ENCODE measurements at places on chromosomes 12 and 14.

DNA sequence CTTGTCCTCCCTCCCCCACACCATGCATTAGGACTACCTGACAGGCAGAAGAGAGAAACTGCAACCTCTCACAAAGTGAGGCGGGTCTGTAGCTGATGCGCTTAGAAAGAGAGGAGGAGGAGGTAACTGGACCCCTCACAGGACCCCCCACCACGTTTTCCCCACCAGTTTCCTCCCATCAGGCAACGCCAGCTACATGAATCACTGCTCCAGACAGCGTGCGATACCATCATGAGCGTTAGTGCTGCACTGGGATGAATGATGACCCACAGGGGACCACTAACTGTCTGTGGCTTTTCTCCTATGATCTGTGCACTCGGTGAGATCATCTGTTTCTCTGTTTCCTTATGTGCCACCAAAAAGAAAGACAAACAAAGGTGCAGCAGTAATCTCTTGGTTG, 77.7 kb downstream of the KCNK10 start:
- DNase-seq: no peak

GRCh38 chr12:77537663-77538062, 293.0 kb upstream of the NAV3 start:
- DNase-seq: no peak

DNA sequence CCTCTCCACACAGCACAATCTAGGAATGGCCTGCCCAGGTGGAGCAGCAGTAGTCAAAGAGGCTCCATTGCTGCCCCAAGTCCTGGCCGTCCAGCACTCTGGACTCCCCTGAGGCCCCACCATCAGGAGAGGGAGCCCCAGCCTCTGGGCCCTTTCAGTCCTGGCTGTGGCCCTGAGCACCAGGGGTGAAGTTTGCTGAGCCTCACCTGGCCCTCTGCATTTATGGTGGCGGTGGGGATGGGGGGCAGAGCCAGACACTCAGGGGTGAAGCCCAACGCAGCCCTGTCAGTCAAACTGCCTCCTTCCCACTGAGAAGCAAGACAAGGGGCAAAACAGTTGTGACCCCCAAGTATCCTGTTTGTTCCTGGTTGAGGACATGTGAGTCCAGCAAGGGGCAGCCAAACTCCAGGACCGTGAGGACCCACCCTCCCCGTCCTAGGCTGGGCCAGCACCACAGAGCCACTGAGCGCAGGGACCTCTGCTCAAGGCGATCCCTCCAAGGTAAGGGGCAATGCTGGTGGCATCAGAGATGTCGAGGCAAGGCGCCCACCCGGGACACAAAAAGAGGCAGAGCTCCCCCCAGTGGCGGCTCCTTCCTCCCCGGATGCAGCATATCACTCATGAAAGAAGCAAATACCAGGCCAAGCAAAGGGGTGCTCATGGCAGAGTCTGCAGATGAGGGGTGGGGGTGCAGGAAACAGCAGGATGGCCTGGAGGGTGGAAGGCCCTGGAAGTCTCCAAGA, 4.8 kb upstream of the AMN start:
- no peak for DNase-seq

DNA sequence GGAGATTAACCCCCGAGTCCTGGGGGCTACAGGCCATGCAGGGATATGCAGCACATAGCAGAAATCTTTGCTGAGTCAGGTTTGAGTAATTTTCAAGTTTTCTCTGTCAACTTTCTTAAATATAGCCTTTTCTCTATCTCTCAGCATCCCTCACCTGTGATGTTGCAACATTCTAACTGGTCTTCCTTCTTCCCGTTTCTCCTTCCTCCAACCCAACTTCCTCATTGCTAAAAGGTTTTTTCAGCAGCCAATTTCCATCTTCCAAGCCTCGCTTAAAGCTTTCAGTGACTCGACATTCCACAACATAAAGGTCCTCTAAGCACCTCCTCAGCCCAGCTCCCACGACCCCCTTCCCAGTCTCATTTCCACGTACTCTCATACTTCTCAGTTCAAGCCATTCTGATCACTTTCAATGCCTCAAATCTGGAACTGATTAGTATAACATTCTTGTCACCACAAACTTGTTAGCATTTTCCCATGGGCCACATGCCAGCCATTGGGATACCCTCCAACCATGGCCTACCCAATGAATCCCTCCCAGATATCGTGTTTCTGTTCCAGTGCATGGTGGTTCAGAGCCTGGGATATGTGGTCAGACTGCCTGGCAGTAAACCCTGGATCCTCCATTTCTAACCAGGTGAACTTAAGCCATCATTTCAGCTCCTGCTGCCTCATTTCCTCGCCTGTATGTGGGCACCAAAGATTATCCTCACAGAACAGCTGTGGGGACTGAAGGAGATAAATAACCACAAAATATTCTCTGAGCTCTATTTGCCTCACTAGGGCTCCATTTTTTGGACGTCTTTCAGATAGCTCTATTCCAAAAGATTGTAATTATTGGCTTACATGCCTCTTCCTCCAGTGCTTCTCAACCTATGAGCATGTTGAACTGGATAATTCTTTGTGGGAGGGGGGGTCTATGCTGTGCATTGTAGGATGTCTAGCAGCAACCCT, 65.8 kb downstream of the KCNK10 start:
- DNase-seq: no peak

GRCh38 chr14:101290611-101291010, 270.7 kb upstream of the DIO3 start:
- no peak for DNase-seq

GRCh38 chr12:19026614-19027488, 102.7 kb upstream of the PLEKHA5 start:
- no peak for DNase-seq

GRCh38 chr14:77853919-77854318, 54.0 kb downstream of the ADCK1 start:
- DNase-seq: no peak

GRCh38 chr14:104979758-104980610, 1.8 kb upstream of the AHNAK2 start:
- no peak for DNase-seq

DNA sequence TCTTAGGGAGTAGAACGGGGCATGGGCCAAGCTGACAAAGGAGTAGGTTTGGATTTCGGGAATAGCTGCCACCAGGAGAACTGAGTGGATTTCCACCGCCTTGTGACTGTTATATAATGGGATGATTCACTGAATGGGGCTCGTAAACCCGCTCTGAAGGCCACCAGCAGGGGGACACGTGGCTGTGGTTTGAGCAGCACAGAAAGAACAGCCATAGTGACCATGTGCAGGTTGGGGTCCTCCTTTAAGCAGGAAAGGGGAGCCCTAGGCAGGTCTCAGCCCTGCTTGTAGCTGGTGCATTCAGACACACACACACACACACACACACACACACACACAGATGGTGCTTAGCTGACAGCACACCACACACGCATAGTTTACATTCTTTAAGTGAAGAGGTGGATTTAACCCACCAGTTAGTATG, 8.6 kb upstream of the ASB2 start:
- DNase-seq: no peak

- no peak for DNase-seq
Measured at GRCh38 chr14:51862860-51863259, 2.4 kb downstream of the GNG2 start.

GRCh38 chr14:49114161-49114893, 471.9 kb downstream of the RPS29 start:
- no peak for DNase-seq

DNA sequence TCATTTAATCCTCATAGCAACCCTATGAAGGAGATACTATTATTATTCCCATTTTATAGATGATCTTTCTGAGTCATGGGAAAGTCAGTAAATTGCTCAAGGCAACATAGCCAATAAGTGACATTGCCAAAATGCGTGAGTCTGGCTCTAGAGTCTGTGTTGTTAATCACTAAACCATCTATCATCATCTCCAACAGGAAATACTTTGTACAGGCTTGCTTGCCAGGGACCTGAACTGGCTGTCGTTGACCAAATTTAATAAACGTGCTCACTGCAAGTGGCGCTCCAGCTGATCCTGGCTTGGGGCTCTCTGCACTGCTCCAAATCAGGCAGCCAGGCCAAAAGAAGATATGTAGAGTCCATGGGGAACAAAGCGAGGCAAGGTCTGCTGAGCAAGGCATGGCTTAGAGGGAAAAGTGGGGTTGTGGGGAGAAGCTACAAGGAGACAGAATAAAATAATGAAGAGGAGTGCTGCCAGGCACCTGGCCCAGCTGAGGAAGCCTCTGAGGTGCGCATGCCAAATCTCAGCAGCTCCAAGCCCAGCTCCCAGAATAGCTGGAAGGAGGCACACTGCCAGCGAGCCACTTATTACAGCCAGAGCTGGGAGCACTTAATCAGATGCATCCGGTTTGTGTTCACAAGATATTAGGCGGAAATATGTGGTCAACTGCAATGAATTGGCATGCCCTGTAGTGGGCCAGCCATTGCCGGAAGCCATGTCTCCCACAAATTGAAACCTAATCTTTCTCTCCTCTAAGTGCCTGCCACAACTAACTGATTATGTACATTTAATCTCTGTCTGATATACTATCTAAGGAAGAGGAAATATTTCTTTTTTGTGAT, 43.3 kb upstream of the PTPRO start:
- peak; percentile 30 for DNase-seq

DNA sequence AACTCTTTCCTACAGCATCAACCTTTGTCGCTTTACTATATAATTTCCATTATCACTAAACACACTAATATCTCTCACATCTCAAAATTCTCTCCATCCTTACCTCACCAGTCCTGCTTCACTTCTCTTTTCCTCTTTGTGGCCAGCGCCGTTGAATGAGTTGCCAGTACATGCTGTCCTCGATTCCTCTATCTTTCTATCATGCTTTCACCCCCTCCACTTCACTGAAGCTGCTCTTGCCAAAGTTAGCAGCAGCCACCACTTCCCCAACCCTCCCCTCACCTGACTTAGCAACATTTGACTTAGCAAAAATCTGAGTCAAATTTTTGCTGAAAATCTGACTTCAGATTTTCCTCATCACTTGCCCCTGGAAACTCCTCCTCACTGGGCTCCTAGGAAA, 210.4 kb downstream of the ANO6 start:
- no peak for DNase-seq

DNA sequence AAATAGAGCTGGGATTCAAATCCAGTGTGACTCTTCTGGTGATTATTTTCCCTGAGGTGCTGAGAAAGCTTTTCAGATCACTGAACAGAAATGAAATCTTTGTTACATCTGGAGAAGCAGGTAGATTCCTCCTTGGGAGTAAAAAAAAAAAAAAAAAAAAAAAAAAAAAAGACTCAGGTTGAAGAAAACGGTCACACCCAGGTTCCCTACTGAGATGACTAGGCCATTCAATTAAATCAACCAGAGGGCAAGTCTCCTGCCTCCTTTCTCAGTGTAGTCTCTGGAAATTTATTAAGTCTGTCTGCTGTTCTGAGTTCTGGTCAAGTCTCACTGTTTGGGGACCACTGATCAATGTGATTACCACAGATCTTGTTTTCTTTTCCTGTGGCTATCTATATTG, 24.0 kb downstream of the ARG2 start:
- no peak for DNase-seq

GRCh38 chr12:57006809-57007475, 596 bp upstream of the ZBTB39 start:
- DNase-seq: no peak

GRCh38 chr14:81589381-81590065, 55.9 kb upstream of the SEL1L start:
- no peak for DNase-seq

- DNase-seq: no peak
Measured at GRCh38 chr14:102292441-102292840, 12.5 kb downstream of the MOK start.

DNA sequence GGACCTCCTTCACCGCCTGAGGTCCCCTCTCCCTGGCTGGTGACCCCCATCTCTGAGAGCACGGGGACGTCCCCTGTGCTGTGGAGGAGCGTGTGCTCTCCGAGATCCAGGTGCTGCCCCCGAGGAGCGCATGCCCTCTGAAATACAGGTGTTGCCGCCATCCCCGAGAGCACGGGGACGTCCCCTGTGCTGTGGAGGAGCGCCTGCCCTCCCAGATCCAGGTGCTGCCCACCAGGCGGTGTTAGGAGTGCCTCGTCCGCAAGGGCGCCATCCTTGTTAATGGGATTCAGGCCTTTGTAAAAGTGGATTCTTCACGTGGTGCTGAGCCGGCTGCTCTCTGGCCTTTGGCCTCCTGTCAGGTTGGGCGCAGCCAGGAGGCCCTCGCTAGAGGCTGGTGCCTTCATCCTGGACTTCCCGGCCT, 10.1 kb downstream of the NOC4L start:
- no peak for DNase-seq

DNA sequence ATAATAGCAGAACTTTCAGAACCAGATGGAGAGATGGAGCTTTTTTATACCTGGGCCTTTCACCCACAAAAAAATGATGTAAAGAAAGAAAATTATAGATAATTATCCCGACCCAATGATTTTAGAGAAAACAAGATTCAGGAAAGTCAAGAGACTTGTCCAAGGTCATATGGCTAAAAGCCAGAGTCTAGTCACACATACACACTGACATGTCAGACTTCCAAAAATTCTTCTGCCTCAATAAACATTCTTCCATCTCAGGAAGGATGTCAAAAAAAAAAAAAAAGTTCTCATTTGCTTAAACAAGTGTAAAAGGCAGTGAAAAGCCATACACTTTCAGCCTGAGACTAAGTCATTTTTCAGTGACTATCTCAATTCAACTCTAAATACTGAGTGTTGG, 116.0 kb downstream of the PRICKLE1 start:
- no peak for DNase-seq

- no peak for DNase-seq
Measured at GRCh38 chr14:52706286-52706685, 714 bp upstream of the PSMC6 start.

DNA sequence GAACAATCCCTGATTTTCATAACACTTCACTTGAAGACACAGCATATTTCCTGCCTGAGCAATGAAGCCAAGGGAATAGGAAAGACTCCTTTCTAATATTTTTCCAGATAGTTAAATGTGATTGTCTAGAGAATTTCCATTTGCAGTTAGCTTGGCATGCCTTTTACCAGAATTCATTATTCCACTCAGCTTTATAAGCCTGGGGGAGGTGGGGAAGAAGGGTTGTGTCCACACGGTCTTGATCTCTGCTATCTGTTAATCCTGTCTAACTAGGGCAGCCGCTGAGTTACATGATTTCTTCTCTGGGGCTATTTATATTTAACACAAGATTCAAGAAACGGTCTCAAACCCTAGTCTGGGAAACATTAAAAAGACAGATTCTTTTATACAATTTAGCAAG, 146.6 kb upstream of the FSCB start:
- DNase-seq: no peak

DNA sequence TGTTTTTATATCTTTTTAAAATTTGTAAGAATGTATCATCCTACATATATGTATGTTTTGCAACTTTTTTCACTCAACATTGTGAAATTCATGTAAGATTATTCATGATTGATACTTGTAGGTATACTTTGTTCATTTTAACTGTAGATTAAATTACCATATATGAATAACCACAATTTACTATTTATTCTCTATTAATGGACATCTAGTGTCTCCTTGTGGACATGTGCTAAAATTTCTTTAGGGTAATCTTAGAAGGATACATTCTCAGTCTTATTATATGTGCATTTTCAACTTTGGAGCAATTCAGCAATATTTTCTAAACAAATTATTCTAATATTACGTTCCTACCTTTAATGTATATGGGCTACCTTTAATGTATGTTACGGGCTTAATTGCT, 192.4 kb downstream of the FUT8 start:
- DNase-seq: no peak

- no peak for DNase-seq
Measured at GRCh38 chr12:8559676-8560075, 19.0 kb upstream of the CLEC4E start.

Data from HS-27A (cell line).